ENCODE measurements at places on chromosomes 16 and 17.

- no peak for DNase-seq
Observed at GRCh38 chr16:55502801-55503366, 6.0 kb upstream of the LPCAT2 start.

- DNase-seq: no peak
Observed at GRCh38 chr17:16407911-16408588, 7.3 kb upstream of the TRPV2 start.

DNA sequence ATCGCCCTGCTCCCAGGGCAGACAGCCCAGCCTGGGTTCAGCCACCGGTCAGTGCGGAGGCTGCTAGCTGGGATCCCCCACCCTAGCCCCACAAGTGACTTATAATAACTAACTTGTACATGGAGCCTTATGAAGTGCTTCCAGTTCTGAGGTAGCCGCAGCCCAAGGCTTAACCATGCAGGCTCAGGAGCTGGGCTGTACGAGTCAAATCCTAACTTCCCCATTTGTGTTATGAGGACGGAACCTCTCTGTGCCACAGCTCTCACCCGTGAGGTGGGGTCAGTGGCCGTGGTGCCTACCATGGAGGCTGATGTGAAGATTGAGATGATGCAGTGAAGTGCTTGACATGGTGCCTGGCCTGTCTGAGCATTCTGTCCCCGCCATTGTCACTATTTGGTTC, 27.8 kb upstream of the GOSR2 start:
- no peak for DNase-seq

DNA sequence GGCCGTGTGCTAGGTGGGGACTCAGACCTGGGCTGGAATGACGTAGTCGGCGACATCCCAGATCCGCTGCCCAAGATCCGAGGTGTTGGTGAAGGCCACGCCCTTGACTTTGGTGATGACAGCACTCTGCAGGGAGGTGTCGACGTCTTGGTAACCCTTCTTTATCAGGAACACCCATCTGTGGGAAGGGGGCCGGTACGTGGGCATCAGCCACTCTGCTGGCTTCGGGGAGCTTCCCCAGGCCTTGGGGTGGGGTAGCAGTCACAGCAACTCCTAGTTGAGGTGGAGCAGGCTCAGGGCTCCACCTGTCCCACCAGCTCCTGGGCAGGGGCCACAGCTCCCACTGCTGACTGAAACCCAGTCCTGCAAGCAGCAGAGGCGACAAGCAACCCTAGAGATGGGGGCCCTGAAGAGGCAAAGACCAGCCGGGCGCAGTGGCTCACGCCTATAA, 4.3 kb downstream of the P2RX5 start:
- no peak for DNase-seq

DNA sequence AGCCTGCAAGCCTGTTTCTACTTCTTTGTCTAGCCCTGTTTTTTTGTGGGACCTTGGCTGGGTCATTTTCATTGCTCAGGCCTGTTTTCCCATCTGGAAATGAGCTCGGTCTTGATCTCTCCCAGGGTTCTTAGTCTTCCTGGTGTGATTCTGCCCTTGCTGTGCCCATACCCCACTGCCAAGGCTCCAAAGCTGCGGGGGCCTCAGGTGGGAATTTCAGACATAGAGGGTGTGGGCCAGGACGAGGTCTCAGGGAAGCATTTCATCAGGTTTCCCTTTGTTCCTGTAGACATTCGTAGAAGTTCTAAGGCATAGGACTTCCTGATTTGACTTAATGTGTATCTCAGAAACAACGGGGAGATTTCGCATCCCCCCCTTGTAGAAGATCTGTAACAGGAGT, 5.8 kb downstream of the MPRIP start:
- DNase-seq: no peak
